ENCODE measurements at places on chromosomes 13 and 19.

- no peak for DNase-seq
Observed at GRCh38 chr13:90648497-90648896, 699.0 kb upstream of the MIR17HG start.

DNA sequence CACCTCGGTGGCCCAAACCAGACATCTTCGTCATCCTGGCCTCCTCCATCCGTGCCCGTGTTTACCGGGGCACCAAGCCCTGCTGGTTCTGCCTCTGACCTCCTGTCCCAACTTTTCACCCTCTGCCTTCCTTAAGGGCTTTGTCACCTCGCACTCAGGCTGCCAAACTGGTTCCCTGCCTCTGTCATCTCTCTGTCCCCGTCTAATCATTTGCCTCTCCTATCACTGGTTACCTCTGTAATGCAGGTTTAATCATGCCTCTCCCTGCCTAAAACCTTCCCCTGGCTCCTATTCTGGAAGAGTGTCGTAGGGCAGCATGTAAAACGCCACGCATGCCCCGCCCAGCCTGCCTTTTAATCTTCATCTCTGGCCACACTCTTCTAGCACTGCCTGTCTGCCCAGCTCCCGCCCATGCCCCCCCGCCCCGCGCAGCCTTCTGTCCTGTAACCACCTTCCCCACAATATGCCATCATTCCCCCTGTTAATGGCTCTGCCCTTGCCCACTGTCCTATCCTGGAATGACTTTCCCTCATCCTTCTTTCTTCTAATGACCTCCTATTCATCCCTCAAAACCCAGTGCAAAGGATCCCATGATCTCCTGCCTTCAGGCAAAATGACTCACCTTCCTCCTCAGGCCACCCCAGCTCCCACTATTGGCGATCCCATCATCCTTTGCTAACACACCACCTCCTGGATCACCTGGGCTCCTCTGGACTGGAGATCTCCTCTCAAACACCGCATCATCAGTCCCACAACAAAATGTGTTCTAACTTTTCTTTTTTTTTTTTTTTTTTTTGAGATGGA is 66.7 kb downstream of the PEX11G start:
- DNase-seq, result no peak

GRCh38 chr13:74681891-74682290 is 547.7 kb upstream of the KLF12 start:
- no peak for DNase-seq

GRCh38 chr13:101289764-101290163 is 126.5 kb downstream of the NALCN start:
- DNase-seq, result no peak

GRCh38 chr13:32840989-32841713 is 175.1 kb upstream of the KL start:
- no peak for DNase-seq

DNA sequence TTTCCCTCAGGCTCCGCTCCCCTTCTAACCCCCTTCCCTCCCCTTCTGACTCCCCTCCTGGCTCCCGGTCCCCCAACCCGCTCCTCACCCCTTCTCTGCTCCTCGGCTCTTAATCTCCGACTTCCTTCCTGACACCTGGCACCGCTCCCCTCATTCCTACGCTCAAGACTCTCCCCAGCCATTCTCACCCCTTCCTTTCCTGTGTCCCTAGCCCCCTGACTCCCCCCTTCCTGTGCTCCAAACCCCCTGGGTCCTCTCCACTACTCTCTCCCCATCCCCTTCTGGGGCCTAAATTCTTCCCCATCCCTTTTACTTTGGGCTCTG is 658 bp downstream of the CLPP start:
- no peak for DNase-seq

GRCh38 chr13:72536714-72537394 is 190.6 kb downstream of the MZT1 start:
- DNase-seq, result no peak

DNA sequence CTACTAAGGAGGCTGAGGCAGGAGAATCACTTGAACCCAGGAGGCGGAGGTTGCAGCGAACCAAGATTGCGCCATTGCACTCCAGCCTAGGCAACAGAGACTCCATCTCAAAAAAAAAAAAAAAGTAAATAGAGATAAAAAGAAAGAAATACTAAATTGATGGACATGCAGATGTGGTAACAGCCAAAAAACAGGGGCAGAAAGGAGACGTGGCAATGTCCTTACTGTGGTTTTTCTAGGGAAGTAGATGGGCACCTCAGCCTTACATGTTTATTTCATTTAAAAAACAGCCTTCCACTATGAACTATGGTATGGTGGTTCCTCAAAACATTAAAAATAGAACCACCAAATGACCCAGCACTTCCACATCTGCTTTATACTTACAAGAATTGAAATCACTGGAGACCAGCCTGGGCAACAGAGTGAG is 6.5 kb upstream of the EIF3G start:
- DNase-seq, result peak; percentile 66

DNA sequence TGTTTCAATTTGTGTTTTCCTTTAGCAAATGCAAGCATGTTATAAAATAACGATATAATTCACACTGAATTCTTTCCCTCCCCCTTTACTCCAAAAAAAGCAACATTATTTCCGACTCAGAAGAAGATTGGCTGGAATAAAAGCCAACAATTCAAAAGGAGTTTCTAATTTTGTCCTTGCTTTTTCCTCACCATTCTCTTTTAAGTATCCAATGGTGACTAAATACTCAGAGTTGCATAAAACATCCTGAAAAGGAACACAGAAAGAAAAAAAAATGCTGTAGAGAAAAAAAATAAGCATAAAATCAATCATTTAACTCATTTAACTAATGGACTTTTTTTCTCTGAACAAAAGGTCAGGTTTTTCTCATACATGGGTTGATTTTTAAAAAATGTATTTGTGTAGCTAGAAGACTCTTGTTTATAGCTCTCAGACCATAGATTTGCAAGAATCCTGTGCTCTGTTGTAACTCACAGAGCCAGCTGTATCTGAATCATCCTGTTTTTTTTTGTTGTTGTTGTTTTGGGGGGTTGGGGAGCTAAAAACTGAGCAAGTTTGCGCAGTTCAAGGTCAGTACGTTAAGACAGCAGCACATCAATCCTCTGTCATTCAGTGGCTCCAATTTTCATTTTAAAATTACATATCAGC is 108.1 kb downstream of the PCDH17 start:
- no peak for DNase-seq

Measured in GDM1 (cell line).